Stromal cell of bone marrow (primary cell): ENCODE measurements at places on chromosomes 4 and X.

GRCh38 chrX:22314211-22314610 lies 41.5 kb downstream of the CBLL2 start:
- no peak for DNase-seq

DNA sequence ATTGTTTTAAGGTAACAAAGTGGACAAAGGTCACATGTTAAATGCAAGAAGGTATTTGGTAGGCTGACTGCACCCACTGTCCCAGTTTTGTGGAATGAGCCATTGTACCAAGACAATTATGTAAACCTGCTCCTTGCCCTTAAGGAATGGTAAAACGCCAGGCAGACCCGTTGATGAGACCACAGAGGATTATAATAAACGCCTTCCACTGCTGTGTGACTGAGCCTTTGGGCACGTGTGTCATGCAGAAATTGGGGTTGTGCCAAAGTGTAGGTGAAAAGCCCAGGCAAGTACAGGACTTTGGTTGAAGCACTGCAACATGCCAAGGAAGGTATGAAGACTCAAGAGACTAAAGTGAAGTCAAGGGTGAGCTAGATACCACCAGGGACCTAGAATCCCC lies 59.7 kb downstream of the LRRC66 start:
- DNase-seq: no peak

DNA sequence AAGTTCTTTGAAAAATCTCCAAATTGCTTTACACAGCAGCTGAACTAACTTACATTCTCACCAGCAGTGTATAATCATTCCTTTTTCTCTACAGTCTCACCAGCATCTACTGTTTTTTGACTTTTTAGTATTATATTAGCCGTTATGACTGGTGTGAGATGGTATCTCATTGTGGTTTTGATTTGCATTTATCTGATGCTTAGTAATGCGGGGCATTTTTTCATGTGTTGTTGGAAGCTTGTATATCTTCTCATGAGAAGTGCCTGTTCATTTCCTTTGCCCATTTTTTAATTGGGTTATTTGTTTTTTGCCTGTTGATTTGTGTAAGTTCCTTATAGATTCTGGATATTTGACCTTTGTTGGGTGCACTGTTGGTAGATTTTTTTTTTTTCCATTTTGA lies 931.7 kb downstream of the CENPC start:
- no peak for DNase-seq

DNA sequence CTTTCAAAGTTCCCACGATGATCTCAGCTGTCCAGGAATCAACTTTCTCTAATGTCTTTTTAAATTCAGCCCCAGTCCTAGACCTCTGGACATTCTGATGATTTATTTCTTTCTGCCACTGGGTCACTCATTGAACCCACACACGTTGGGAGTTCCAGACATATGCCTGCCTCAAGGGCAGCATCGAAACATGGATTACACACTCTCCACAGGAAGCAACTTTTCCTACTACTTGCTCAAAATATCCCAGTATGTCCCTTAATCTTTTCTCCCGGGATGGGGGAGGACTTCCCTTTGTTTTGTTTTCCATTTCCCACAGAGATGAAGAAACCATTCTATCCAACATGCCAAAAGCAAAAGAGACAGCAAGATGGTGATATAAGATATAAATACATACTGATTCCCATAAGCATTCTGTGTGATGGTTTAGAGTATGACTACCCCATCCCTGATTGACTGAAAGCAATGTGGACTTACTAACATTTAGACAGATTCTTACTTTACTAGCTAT lies 79.8 kb upstream of the PPARGC1A start:
- DNase-seq: no peak

DNA sequence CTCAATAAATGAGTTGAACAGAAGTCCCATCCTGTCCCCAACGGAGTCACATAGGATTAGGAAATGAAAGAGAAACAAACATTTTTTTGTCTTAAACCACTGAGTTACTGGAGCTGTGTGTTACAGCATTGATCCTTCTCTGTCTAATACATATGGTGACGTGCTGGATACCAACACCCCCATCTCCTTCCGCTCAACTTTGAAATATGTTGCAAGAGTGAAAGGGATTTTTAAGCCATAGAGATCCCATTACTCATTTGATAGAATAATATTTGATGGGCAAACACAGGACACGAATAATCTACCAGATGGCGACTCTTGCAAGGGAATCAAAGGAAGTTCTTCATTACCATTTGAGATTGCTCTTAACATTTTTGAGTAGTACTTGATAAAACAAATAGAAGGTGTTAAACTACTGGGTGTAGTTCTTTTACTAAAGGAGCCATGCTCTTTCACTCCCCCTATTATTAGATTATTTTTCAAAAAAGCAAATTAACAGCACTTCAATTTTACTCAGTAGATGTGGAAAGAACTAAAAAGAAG lies 140.5 kb downstream of the PACRGL start:
- no peak for DNase-seq

DNA sequence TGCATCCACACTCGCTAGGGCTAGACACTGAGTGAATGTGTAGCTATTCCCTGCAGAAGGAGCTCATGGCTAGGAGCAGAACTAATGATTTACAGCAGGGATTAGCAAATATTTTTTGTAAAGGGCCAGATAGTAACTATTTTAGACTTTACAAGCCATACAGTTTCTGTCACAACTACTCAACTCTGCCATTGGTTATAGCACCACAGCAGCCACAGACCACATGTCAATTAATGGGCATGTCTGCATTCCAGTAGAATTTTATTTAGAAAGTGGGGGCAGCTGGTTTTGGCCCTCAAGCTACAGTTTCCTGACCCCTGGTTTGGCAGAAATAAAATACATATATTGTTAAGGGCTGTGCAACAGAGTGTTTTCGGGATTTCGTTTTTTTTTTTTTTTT lies 192.6 kb downstream of the FRMPD4 start:
- no peak for DNase-seq

DNA sequence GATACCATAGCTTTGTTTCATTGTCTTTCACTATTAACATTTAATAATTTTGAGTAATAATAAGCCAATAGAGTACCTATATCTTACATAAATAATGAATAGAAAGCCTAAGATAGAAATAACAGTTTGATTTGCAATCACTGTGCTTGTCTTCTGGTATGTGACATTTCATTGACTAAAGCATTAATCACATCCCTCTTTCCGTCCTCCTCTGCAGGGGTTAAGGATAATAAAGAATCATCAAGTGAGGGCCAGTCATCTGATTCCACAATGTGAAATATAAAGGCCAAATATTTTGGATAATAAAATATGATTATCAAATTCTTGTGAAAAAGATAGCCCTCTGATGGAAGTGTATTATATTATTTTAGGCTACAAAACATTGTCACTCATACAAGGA lies 2073.4 kb downstream of the ARAP2 start:
- no peak for DNase-seq

DNA sequence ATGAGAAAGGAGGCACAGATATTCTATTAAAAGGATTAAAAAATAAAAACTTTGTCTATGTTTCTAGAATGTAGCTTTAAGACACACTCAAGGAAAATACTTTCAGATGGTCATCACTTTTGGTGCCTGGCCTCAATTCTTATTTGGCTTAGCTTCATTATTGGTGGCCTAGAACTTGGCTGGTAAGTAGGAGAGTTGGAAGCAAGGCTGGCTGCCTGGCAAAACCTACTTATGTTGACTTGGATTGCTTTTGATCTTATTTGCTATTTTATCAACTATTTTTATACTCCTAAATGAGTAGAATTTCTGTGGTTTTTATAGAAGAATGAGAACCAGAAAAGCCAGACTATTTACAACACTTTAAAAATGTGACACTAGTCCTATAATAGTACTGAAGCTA lies 35.3 kb upstream of the JADE3 start:
- DNase-seq: no peak

DNA sequence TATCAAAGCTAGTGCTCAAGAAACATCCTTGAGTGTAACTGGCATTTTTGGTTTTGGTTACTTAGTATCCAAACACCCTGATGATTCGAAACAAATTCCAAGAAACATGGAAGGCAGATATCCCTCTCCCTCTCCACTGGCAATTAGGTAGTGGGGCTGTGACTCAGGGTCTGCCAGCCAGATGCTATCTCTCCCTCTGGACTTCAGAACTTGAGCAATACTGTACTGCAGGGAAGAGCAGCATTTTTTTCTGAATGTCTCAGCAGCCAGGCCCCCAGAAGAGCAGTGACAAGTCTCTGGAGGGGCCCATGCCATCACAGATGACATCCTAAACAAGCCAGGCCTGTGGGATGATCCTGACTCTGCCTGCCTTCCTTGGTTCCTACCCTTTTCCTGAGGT lies 37.3 kb upstream of the BCORL1 start:
- DNase-seq: no peak

GRCh38 chr4:41631523-41631922 lies 93.6 kb downstream of the LIMCH1 start:
- DNase-seq: no peak

DNA sequence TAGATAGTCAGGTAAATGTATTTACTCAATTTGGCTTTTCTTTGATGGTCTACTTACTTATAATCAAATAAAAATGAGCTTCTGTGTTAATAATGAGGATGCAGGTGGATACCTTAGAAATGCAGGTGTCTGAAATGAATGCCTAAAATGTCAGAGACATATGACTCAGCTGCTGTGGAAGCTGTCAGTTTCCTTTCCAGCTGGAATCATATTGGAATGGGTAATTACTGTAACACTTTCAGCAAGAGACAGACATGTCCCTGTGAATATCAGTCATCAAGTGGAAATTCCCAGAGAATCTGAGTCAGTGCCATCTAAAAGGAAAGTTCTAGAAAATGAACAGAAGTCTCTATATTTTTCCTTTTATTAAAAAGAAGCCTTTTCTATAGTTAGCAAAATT lies 783.0 kb upstream of the AADAT start:
- DNase-seq: no peak

GRCh38 chrX:14354521-14354920 lies 174.8 kb upstream of the GLRA2 start:
- DNase-seq: peak; percentile 33

GRCh38 chr4:169795585-169795984 lies 37.8 kb upstream of the HPF1 start:
- DNase-seq: no peak

- DNase-seq: no peak
These were observed 501.0 kb downstream of the RPA4 start for GRCh38 chrX:97384685-97385084.

- DNase-seq: no peak
These were observed 177.9 kb upstream of the IL15 start for GRCh38 chr4:141458501-141458900.

DNA sequence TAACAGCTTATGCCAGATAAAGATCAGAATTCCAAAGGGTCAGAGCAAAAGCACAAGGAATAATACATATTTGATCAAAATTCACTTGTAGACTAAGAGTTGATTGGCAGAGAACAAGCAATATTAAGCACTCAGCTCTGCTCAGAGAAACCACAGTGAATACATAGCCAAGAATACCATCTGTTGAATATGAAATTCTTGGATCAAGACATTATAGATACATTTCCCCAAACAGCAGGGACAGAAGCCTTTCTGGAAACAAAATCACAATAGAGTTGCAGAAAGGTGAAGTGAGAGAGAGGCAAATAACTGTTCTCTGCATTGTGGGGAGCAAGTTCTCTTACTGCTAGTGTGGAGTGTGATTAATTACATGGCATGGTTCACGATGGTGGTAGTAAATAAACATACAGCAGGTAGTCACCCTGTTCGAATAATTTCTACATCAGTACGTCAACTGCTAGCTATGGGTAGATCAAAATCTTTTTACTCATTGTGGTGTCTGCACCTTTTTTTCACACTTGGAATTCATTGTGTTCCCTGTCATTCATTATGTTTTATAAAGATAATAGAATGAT lies 366.7 kb downstream of the PCDH7 start:
- no peak for DNase-seq

GRCh38 chrX:129449148-129449547 lies 74.1 kb downstream of the SMARCA1 start:
- no peak for DNase-seq

- no peak for DNase-seq
These were observed 5.8 kb downstream of the LAS1L start for GRCh38 chrX:65528705-65529340.

DNA sequence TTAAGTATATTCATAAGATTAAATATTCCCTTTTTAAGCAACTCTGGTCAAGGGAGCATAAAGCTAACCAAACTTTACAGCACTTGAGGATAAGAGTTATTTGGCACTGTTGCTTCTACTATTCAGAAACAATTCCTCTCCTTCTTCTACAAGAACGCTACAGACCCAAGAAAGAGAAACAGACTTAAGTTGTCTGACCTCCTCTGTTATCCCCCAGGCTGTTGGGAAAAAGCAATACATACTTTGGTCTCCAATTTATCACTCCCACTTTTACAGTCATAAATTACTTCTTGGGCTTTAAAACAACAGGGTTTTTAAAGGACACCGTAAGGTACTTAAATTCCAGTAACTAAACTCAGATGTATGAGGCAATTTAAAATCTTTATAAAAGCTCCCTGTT lies 147.4 kb downstream of the COL25A1 start:
- no peak for DNase-seq

DNA sequence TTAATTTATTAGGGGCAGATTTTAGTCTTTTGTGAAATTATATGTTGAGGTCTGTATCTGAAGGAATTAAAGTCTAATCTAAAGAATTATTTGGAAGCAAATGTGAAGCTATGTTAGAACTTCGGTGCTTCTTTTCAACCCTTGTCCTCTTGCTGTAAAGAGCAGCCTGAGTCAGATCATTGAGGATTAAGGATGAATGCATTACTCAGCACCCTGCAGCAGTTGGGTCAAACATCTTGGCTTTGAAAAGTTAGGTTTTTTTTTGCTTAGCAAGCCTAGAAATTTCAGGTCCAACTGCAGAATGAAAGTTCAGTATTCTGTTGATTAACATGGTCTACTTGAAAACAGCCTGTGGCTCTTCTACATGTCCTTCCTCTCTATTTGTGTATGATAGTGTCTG lies 57.6 kb downstream of the SLC4A4 start:
- peak; percentile 52 for DNase-seq

DNA sequence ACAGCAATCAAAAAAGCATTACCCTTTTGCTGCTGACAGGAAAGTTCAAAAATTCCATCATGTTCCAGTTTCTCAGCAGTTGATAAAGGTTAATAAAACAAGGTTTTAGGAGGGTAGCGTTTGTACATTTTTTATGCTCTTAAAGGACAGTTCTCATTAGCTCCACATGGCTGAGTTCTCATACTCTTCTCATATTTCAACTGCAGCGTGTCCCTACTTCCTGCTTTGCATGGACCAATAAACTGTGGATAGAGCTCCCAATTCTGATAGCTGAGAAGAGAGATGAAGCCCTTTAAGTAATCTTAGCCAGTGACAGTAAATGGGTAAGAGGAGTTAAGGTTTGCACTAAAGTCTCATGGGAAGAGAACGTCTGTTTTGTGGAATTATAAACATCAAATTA lies 53.5 kb downstream of the SPANXA2 start:
- peak; percentile 3 for DNase-seq
